ENCODE measurements at places on chromosomes 11 and 22.

DNA sequence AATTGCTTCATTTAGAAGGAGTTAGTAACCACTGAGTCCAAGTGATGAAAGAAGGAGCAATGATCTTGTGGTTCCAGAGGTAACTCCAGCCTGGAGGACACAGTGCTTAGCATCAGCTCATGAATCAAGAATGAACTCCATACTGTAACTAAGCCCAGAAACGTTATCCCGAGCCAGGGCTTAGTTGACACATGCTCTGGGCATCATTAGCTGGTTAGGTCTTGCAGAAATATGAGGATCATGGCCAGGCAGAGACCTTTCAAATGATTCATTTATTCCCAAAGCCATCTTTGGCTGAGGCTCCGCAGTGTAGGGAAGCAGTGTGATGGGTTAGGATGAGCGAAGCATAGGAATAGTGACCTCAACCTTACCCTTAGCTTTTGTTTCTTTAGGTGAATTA lies 277.4 kb downstream of the FAM76B start:
- DNase-seq, result no peak

DNA sequence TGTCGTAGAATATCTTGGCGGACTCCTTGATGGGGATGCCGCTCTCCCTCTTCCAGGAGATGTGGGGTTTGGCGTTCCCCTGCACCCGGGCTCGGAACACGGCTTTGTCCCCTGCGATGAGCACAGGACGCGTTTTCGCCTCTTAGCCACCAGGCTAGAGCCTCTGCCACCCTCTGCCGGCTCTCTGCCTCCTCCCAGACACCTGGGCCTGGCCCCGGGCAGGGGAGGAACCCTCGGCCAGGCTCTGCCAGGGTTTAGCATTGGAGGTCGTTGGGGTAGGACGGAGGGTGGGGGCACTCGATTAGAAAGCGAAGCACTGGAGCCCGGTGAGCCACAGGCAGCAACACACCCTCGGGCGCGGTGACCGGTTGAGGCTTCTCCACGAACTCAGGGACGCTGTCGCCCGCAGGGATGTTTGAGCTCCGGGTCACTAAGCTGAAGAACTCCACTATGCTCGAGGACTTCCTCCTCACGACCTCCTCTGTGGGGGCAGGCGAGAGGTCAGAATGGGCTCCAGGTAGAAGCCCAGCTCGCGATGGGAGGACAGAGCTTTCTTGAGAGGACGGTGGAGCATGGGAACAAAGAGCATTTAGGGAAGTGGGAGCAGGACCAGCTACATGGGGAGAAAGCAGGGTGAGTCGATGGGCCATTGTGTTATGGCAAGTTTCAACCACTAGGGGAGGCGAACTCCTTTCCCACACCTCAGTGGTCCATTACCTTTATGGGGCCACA lies 4.3 kb downstream of the IGSF22 start:
- peak; percentile 73 for DNase-seq

DNA sequence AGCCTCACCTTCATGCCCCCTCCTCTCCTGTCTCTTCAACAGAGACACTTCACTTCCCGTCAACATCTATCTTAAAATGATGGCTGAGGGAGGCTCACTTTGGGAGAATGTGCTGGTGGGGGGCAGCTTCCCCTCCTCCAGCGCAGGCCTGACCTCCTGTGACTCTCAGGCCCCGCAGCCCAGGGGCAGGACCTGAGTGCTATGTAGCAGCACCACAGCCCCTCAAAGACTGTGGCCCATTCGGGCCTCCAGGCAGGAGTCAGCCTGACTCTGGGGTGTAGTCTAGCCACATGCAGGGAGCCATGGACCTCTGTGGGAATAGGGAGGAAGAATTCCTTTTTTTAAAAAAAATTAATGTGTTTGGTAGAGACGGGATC lies 43.7 kb downstream of the DKK3 start:
- DNase-seq, result no peak

DNA sequence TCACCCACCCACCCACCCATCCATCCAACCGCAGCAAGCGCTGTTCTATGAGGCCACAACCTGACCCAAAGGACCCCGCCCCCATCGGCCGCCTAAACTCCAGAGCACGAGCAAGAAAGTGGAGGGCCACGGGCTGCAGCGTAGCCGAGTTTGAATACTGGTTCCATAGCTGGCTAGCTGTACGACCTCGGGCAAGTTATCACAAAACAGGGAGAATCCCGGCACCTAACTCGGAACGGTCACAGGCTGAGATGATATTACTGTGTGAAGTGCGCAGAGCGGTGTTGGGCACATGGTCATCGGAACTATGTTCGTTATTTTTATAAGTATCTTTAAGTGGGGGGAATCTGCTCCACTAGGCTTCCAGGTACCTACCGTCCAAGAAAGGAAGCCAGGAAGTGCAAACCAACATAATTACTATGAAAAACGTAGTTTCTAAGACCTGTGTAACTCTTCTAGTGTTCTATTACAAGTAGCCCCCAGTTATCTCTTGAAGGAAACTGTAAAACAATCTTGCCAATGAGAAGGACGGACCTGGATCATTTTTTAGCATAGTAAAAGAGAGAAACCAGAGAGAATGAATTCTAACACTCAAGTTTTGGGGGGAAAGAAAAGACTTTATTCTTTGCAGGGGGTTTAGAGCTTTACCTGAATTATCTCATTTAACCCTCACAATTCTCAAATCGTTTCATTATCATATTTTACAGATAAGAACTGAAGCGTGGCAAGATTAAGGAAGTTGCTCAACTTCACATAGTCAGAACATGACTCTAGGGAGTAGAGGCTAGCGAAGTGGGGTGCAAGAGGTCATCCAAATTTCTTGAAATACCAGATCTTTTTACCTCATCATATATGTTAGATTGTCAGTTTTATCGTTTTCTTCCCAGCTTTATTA lies 663 bp upstream of the BUD13 start:
- peak; percentile 55 for DNase-seq

DNA sequence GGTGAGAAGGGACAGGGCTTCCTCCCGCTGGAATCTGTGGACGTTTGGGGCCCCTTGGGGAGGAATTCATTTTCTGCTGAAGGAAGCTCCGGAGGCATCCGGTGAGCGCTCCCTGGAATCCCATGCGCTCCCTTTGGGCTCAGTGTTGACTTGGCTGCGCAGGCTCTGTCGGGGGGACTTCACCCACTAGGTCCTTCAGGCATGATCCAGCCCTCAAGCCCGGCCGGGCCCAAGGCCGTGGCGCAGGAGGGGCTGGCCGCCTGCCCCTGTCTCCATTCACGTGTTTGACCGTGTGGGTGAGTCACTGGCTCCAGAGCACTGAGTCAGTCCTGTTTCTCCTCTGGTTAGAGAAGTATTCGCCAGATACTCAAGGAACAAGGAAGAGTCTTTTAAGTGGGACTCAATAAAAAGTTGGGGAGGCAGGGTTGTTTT lies 1.4 kb downstream of the CTTN start:
- DNase-seq, result peak; percentile 28
